M059J (cell line): ENCODE measurements at places on chromosomes 7 and 10. TPM values are rescaled to one million over a fixed set of nuclear protein-coding genes. Genes with fewer than 3 reads are reported as not detected.

- DNase-seq, result peak; percentile 30
Measured at GRCh38 chr7:34038816-34039470, 133.6 kb downstream of the BMPER start.

- peak; percentile 47 for DNase-seq
Measured at GRCh38 chr7:37833107-37833817, 15.1 kb upstream of the NME8 start.

DNA sequence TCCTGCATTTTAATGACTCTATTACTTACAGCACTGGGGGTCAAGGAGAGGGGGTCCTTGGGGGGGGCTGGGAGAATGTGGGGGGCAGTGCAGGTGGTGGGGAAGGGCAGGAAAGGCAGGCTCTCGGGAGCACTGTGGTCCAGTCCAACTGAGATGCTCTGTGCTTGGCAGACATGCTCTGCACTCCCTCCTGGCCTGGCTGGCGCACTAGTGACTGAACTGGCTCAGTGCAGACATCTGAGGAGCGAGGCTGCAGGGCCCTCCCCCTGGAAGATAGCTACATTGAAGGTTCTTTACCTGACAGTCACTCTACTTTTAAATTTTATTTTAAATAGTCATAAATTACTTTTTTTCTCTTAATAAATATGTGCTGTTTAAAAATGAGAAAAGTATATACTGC lies 105.7 kb downstream of the NEURL1 start:
- no peak for DNase-seq

GRCh38 chr10:114070710-114071109 lies 27.0 kb downstream of the ADRB1 start:
- DNase-seq, result no peak

DNA sequence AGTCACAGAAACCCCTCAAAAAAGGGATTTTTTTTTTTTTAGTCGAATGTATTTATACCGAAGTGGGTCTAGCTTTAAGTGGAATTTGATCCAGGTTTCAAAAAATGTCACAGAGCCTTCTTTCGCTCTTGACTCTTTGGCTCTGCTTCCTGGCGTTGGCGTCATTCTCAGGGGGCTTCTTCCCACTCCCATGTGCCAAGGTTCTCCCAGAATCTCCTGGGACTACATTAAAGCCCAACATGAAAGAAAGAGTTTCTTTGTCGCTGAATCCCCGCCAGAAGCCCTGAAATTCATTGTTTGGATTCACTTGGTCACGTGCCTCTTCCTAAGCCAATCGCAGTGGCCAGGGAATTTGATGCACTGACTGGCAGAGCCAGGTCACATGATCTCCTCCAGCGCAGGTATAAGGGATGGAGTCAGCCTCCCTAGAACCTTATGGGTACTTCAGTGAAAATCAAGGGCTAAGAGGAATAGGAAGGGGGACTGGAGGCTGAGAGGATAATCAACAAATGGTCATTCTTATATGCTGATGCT lies 101.2 kb downstream of the RPS24 start:
- peak; percentile 44 for DNase-seq

GRCh38 chr7:56157238-56157790 lies 41.1 kb upstream of the NUPR2 start:
- no peak for DNase-seq

DNA sequence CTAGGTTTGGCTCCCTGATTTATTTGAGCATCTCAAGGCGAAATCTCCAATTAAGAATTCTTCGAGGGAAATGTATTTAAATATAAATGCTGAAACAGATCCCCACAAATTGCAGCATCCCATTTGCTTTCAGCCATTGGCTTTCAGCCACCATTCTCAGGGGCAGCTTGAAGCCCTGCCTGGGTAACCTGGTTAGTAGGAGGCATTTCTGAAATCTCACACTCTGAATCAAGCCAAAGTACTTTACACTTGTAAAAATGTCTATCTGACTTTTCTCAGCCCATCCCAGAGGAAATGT lies 49.1 kb downstream of the GCC1 start:
- DNase-seq, result no peak

GRCh38 chr10:120271696-120272095 lies 185.3 kb upstream of the PLPP4 start:
- no peak for DNase-seq

- DNase-seq, result no peak
Measured at GRCh38 chr7:107580716-107581383, 804 bp downstream of the BCAP29 start.

GRCh38 chr7:39621784-39622411 lies 1.5 kb upstream of the RALA start:
- DNase-seq, result peak; percentile 58

GRCh38 chr7:105853931-105854419 lies 22.4 kb downstream of the ATXN7L1 start:
- DNase-seq, result no peak

DNA sequence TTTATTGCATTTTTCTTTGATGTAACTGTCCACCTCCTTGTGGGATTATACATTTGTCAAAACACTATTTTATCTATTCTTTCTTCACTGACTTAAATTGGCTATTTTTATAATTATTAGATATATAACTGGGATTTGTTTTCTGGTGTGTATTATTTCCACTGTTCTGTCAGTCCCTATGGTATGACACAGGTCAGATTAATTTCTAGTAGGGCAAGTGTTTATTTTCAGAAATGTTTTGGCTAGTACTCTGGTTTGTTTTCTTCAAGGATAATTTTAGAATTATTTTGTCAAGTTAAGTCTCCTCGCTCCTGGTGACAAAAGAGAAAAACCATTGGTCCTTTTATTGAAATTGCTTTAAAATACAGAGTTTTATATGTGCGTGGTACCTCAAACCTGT lies 91.3 kb downstream of the MPLKIP start:
- no peak for DNase-seq

GRCh38 chr7:1555046-1555812 lies 776 bp downstream of the TMEM184A start:
- DNase-seq, result peak; percentile 98

Gene GSTO2
- 0.17 and 0.20 TPM in 2 replicates for total RNA-seq

Gene MYH16
- 0.05 and 0.34 TPM in 2 replicates for total RNA-seq

Gene CTAGE15
- total RNA-seq, result 0.27 TPM in 1 of 2 replicates, not detected in the other

Gene PSTK
- 14.1 and 16.6 TPM in 2 replicates for total RNA-seq

Gene CALY
- not detected in 2 replicates for total RNA-seq

Gene SLC26A3
- not detected in 2 replicates for total RNA-seq
